D721Med (cell line): ENCODE measurements at places on chromosomes 7 and 10.

GRCh38 chr7:49855281-49855980 is 82.0 kb downstream of the VWC2 start:
- no peak for DNase-seq

- no peak for DNase-seq
These were observed 548.0 kb downstream of the MAGI2 start for GRCh38 chr7:78905436-78905835.

GRCh38 chr7:118590107-118590506 is 365.6 kb downstream of the ANKRD7 start:
- DNase-seq = no peak

GRCh38 chr7:142854372-142855113 is at the start of gene EPHB6:
Gene EPHB6 (plus strand): TSS chr7:142855076. CDS start chr7:142863228, 8,152 bp downstream.
- DNase-seq = no peak

GRCh38 chr10:106711313-106711906 is 453.1 kb downstream of the SORCS1 start:
- no peak for DNase-seq
